DMS79 treated with DMSO at 0.1 percent for 48 hours (cell line): ENCODE measurements at places on chromosomes 2 and 18.

GRCh38 chr2:18762667-18763066, 173.3 kb upstream of the NT5C1B start:
- no peak for DNase-seq

GRCh38 chr2:166394245-166394644, 18.5 kb upstream of the SCN9A start:
- DNase-seq, result no peak

GRCh38 chr2:206160125-206160806, 571 bp downstream of the EEF1B2 start:
- DNase-seq, result no peak

DNA sequence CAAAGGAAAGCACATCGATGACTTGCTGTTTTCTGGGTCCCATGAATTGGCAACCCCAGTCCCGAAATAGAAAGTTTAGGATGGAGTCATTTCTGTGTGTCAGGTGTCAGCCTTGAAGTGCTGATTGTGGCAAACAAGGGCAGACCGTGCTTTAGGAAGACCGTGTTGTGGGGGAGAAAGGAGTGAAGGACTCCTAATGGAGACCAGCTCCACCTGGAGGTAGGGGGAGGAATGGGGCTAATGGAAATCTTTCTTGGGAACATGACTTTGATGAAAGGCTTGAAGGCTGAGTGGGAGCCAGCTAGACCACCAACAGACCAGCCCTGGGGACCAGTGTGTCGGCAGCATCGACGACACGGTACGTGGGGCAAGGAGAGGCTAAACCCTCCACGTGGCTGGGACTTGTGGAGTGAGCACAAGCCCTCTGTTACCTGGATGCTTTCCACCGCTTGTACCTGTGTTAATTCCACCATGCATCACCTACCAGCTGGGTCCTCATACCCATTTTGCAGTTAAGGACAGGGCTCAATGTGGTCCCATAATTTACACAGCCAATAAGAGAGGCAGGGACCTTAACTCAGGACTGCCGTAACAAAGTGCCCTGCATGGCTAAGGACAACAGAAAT, 104.2 kb downstream of the SH3BP4 start:
- no peak for DNase-seq

- no peak for DNase-seq
Observed at GRCh38 chr18:79471046-79471445, 75.3 kb downstream of the NFATC1 start.

GRCh38 chr18:59787998-59788790, 91.0 kb upstream of the CCBE1 start:
- no peak for DNase-seq

DNA sequence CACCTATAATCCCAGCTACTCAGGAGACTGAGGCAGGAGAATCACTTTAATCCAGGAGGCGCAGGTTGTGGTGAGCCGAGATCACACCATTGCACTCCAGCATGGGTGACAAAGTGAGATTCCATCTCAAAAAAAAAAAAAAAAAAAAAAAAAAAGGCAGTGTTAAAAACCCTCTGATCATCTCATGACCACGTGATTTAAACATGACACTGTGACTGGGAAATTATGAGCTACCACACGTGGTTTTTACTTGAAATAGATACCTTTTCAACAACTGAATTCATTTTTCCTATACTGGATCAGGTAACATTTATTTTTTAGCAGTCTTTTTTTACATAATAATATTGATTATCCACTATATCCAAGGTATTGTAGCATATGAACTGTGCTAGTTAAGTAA, 102.7 kb downstream of the PTRHD1 start:
- DNase-seq, result no peak

DNA sequence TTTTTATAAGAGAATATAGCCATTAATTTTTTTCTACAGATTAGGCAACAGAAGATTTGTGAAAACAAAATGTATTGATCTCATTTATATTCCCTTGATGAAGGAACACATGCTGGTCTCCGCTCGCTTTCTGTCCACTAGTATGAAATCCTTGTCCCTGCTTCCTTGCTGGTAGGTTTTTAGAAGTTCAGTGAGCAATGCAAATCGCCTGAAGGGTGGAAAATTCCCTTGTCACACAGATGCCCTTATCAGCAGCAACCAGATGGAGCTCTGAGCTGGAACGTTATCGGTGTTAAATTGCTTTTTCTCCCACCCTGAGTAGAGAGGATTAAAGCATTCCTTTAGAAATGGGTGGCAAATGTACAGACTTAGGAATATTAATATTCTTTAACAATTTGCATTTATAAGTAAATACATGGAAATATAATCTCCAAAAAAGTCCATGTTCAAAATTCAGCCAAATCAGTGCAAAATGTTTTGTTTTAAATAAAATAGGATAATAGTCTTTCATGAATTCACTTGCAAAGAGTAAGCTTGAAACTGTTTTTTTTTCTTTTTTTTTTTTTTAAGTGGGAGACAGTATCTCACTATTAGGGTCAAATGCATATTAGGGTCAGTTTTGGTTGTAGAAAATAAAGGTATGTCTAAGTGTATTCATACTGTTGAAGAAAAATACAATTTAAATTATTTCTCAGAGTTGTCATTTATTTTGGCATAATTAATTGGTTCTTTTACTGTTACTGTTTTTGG, 164.0 kb upstream of the MYO3B start:
- no peak for DNase-seq

GRCh38 chr18:39786477-39786876, 2168.6 kb upstream of the PIK3C3 start:
- DNase-seq, result no peak

GRCh38 chr2:107001551-107001950, 115.6 kb upstream of the ST6GAL2 start:
- no peak for DNase-seq

DNA sequence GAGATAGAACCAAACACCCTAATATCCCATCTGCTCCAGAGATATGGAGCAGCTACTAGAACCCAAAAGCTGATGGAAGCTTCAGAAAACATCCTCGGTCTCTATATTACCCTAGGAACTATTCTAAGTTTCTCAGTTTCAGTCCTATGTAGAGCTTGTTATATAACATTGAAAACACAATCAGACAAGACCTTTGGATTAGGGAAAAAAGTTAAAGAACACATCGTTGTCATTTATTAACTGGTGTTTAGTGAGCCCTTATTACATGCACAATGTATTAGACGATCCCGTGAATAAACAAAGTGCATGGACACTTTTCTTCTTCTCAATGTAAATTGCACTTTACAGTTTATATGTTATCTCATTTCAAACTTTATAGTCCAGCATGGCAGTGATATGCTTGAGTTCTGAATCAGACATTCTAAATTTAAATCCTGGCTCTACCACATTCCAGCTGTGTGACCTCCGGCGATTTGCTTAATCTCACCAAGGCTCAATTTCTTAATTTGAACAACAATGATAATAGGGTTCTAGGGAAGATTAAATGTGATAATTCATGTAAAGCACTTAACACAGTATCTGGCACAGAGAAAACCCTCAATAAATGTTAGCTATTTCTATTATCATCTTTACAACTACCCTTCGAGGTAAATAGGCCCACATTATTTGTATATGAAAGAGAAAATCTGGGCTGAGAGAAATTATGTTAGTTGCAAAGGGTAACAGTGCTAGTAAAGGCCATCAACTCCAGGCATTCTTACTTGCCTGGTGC, 83.6 kb upstream of the PIK3C3 start:
- no peak for DNase-seq

GRCh38 chr2:151302879-151303278, 13.4 kb upstream of the NMI start:
- no peak for DNase-seq

- DNase-seq, result no peak
Observed at GRCh38 chr2:194343167-194343566, 1313.9 kb upstream of the SLC39A10 start.

DNA sequence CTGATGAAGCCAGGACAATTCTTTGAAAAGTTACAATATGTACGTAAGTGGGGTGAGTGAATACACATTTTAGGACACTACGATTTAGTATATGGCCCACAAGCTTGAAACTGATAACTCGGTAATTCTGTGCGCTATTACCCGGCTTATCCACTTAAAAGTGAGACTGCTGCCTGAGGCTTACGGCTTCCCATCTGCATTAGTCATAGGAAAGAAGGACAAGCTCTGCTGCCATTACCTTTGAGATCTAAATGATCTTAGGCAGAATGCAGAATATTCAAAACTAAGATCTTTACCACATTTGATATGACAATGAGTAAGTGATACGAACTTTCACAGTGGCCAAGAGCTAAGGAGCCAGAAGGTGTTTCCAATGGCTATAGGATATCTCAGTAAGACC, 133.3 kb downstream of the GAREM1 start:
- no peak for DNase-seq

- no peak for DNase-seq
Observed at GRCh38 chr2:207914716-207915115, 110.6 kb downstream of the PLEKHM3 start.

DNA sequence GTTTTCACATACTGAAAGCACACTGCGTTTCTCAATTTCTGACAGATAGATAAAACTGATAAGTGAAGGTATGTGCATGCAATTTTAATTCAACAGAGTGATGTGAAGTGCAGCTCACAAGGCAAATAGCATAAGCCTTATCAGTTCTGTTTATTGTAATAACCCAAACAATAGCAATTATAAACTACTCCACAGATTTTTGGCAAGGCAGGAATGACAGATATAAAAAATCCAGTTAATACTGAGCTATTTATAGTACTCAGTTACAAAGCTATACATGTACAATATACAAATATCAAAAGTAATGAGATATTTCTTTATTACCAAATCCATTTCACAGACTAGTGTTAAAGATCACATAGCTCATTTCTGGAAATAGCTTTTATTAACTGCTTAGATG, 210.9 kb upstream of the KLHL14 start:
- no peak for DNase-seq

GRCh38 chr2:70715071-70715985, 52.7 kb downstream of the ADD2 start:
- no peak for DNase-seq

DNA sequence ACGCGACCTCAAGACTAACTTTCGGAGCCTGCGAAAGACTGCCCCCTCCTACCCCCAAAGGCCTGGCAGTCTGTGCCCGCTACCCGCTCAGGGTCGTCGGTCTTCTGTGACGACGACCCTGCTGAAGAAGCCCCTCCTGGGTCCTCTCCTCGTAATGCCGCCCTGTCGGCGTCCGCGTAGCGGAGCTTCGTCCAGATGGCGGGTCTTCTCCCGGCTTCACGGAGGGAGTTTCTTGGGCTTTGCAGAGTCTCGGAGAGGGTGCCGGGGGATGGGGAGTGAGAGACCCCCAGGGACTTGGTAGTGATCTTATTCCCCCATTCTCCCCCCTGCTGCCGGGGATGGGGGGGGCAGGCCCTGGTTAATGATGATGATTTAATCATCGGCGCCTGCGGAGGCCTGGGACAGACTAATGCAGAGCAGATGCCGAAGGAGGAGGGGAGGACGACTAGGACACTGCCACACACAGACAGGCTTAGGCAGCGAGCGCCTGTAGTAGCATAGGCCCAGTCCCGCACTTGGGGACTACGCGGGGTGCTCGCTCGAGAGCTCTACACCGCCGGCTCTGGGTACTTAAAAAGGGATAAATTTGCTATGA, 528 bp upstream of the PCGF1 start:
- DNase-seq, result peak; percentile 25

DNA sequence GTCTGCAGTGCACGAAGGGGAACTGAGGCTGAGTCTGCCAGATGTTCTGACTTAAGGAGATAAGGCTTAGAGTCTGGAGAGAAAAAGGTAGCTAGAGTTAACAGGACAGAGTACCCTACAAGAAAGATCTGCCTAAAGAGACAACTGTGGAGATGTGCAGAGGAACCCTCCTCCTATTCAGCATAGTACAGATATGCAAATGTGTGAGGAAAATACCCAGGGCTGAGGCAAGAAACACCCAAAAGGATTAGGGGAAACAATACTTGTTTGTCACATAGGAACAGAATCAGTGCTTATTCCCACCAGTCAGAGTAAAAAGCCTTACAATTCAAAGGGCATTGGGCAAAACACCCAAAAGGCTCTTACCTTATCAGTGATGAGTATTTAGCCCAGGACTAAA, 67.8 kb downstream of the SS18 start:
- no peak for DNase-seq

- DNase-seq, result no peak
Observed at GRCh38 chr2:63817382-63817781, 24.3 kb upstream of the UGP2 start.

DNA sequence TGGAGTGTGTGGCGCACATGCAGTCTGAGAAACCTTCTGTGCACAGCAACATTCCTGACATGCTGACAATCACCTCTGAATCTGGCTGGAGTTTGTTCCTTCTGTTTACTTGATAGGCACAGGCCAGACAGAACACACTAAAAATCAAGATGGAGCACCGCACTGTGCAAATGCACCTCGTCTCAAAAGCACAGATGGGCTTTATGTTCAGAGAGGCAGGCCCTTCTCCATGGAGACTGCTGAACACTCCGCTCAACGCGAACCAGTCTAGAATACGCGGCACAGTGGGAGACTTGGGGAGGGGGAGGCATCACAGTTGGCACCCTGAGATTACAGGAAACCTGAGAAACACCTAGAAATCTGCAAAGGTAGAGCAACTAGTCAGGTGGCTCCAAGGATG, 58.4 kb upstream of the DNMT3A start:
- no peak for DNase-seq

DNA sequence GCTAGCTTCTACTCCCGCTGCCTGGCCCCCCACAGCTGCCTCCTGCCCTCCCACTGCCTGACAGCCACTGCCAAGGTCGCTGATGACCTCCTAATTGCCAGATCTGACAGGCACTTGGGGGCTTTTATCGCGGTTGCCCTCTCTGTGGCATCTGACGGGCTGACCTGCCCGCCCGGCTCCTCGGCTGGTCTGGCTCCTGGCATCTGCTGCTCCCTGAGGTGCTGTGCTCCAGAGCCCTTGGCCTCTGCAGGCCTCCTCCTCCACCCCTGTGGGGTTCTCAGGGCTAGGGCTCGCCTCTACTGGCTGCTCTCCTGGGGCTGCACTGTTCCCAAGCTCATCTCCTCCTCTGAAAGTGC, 43.1 kb downstream of the INHBB start:
- DNase-seq, result no peak

- no peak for DNase-seq
Observed at GRCh38 chr2:102063941-102064678, 72.3 kb downstream of the IL1R2 start.

- DNase-seq, result no peak
Observed at GRCh38 chr2:99648178-99648844, 158.5 kb upstream of the REV1 start.

- no peak for DNase-seq
Observed at GRCh38 chr2:175025946-175026345, 20.8 kb upstream of the CHN1 start.

- DNase-seq, result no peak
Observed at GRCh38 chr2:177597759-177598158, 205.2 kb downstream of the AGPS start.

DNA sequence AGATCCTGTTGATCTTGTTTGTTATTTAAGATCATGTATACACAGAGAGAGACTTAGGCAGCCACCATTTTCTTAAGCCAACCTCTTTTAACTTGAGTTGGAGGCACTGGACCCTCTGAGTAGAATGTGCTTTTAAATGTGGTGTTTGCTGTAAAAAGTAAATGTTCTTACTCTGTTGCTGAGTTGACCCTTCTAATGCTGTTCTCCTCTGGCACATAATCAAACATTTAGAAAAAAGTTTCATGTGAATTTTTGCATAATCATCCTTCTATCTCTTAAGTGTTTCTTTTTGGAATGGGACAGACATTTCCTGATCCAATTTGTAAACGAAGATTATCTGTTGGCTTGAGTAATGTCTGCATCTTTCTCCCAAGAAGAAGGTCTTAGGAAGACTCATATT, 255.1 kb upstream of the ETAA1 start:
- DNase-seq, result no peak
